ENCODE measurements at places on chromosomes 5 and 9. TPM values are rescaled to one million over a fixed set of nuclear protein-coding genes. Genes with fewer than 3 reads are reported as not detected.

The HSD17B4 gene
- 114 TPM for total RNA-seq

DNA sequence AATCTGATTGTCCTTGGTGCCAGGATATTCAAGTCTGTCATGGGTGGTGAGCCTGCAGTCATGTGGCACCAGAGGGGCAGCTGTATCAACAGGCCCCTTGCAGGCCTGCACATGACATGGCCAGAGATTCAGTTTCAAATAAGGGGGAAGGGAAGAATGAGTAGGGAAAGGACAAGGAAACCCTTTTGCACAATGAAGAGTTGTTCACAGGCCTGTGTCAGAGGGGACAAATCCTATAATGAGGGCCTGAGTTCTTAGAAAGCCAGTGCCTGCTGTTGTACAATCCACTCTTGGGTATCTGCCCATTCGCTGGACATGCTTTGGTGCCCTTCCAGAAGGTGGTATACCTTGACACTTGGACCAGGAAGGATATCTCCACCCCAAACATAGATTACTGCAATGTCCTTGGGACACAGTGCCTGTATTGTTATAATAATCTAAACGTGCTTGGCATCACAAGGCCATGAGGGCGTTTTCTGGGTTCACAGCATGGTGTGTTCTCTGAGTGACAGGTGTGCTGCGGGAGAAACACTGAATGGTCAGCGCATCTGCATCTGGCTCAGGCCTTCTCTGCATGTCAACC is 1.9 kb upstream of the TMEM171 start:
- DNase-seq, result no peak
- H3K27ac ChIP-seq, result no peak overlapping the region
- H3K36me3 ChIP-seq, result no peaks in the 10 kb centered on the region

The F12 gene
- total RNA-seq, result 0.83 TPM

The ARL14EPL gene
- not detected for total RNA-seq

GRCh38 chr5:42990892-42991291 is 49.2 kb downstream of the ANXA2R start:
- H3K4me3 ChIP-seq, result peak overlapping the region; percentile 43
- no peaks in the 10 kb centered on the region for H3K36me3 ChIP-seq
- no peak for DNase-seq
- H3K27me3 ChIP-seq, result peaks cover 95% of the 10 kb centered on the region
- no peaks in the 10 kb centered on the region for H3K4me1 ChIP-seq
- peak overlapping the region; percentile 79 for H3K27ac ChIP-seq

GRCh38 chr9:71760901-71761300 is 7.4 kb downstream of the CEMIP2 start:
- no peaks in the 10 kb centered on the region for H3K36me3 ChIP-seq
- H3K4me1 ChIP-seq, result no peaks in the 10 kb centered on the region
- H3K4me3 ChIP-seq, result no peak overlapping the region
- no peak for DNase-seq
- no peaks in the 10 kb centered on the region for H3K27me3 ChIP-seq

GRCh38 chr5:80659106-80659505 is 4.3 kb upstream of the DHFR start:
- no peak overlapping the region for H3K27ac ChIP-seq
- H3K4me3 ChIP-seq, result no peak overlapping the region
- DNase-seq, result no peak
- H3K4me1 ChIP-seq, result peaks cover 6% of the 10 kb centered on the region
- peaks cover 66% of the 10 kb centered on the region for H3K36me3 ChIP-seq

DNA sequence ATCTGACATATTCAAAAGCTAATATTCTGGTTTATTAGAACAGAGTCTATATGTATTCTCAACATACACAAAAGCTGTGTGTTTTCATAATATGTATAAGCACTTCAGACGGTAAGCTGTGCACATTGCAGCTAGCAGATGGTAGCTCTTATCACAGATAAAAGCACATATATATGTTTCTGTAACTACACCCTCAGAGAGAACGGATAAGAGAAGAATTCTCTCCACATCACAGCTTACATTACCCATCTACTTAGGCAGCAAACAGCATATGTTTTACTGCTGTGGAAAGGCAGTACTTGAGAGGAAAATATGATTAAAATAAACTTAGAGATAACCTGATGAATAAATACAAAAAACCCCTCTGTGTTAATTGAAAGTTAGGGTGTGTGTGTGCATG is 450.9 kb upstream of the ZNF608 start:
- H3K4me3 ChIP-seq, result no peak overlapping the region
- peaks cover 40% of the 10 kb centered on the region for H3K4me1 ChIP-seq
- H3K27me3 ChIP-seq, result no peaks in the 10 kb centered on the region
- no peaks in the 10 kb centered on the region for H3K36me3 ChIP-seq
- no peak for DNase-seq

DNA sequence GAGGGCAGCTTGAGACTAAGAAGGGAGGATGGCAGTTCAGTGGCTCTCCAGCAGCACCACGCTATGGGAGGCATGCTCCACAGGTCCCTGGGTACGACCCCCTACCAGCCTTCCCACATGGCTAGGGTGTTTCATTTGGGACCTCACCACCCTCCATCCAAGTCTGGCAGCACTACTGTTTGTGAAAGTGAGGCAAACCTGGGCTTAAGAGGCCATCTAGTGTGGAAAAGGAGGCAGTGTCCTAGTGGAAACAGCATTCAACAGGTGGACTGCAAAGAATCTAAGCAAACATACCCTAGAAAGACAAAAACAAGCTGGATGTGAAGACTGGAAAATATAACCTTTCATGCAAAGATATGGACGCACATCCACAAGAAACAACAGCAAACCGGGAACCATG is 4.8 kb upstream of the C5orf47 start:
- H3K4me3 ChIP-seq, result no peak overlapping the region
- no peak for DNase-seq
- H3K27ac ChIP-seq, result no peak overlapping the region
- H3K27me3 ChIP-seq, result no peaks in the 10 kb centered on the region
- H3K36me3 ChIP-seq, result no peaks in the 10 kb centered on the region

GRCh38 chr9:18331310-18331684 is 142.7 kb upstream of the ADAMTSL1 start:
- H3K27ac ChIP-seq, result no peak overlapping the region
- no peaks in the 10 kb centered on the region for H3K36me3 ChIP-seq
- peaks cover 14% of the 10 kb centered on the region for H3K4me1 ChIP-seq
- no peak overlapping the region for H3K4me3 ChIP-seq
- no peak for DNase-seq

DNA sequence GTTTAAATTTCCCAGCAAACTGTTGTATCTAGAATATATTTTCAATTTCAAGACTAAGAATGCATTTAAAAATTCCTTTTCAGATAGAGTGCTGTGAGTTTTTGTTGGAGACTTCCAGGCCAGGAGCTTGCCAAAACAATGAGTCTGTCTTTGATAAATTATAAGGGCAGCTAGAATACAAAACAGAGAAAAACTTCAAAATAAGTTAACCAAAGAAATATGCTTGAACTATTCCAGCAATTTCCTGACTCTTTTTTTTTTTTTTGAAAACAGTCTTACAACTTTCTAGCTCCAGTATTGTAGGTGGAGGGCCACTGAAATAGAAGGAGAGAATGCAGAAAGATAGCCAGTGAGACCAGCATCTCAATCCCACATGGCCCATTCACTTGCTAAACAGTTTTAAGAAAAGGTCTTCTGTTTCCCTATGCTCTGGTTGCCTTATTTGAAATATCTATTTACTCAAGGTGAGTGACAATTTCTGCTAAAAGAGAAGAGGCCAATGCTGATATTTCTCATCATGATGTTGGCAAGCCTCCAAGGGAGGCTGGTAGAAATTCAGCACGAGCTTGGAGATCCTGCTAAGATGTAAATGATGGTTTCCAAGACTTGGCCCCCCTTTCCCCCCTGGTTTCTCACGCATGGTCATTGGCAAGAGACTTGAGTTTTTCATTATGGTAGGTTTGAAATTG is 103.2 kb downstream of the USP20 start:
- no peak for DNase-seq
- H3K36me3 ChIP-seq, result no peaks in the 10 kb centered on the region
- H3K4me3 ChIP-seq, result no peak overlapping the region
- peak overlapping the region; percentile 88 for H3K27ac ChIP-seq
- H3K4me1 ChIP-seq, result peaks cover 65% of the 10 kb centered on the region

The ACOT12 gene
- not detected for total RNA-seq

The RASEF gene
- total RNA-seq, result 0.16 TPM

The OR13J1 gene
- total RNA-seq, result not detected

GRCh38 chr5:127320032-127320965 is 29.7 kb downstream of the MEGF10 start:
- no peaks in the 10 kb centered on the region for H3K27me3 ChIP-seq
- H3K4me3 ChIP-seq, result no peak overlapping the region
- H3K36me3 ChIP-seq, result no peaks in the 10 kb centered on the region
- no peak overlapping the region for H3K27ac ChIP-seq
- H3K4me1 ChIP-seq, result no peaks in the 10 kb centered on the region

The HAVCR1 gene
- total RNA-seq, result not detected

DNA sequence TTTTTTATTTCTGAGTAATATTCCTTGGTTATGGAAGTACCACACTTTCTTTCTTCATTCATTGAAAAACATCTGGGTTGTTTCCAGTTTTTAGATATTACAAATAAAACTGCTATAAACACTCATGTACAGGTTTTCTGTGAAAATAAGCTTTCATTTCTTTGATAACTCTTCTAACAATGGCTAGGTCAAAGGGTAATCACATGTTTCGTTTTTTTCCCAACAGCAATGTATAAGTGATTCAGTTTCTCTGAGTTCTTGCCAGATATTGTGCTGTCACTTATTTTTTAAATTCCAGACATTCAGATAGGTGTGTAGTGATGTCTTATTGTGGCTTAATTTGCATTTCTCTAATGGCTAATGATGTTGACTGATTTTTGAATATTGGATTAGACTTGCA is 16.7 kb upstream of the TNPO1 start:
- DNase-seq, result no peak
- no peaks in the 10 kb centered on the region for H3K27me3 ChIP-seq
- H3K4me1 ChIP-seq, result no peaks in the 10 kb centered on the region
- H3K36me3 ChIP-seq, result no peaks in the 10 kb centered on the region
- H3K4me3 ChIP-seq, result no peak overlapping the region

The ANKS6 gene
- total RNA-seq, result 22.2 TPM

The PIP5K1B gene
- 10.3 TPM for total RNA-seq

The FIBCD1 gene
- total RNA-seq, result 0.36 TPM

The SPATA31C1 gene
- not detected for total RNA-seq

DNA sequence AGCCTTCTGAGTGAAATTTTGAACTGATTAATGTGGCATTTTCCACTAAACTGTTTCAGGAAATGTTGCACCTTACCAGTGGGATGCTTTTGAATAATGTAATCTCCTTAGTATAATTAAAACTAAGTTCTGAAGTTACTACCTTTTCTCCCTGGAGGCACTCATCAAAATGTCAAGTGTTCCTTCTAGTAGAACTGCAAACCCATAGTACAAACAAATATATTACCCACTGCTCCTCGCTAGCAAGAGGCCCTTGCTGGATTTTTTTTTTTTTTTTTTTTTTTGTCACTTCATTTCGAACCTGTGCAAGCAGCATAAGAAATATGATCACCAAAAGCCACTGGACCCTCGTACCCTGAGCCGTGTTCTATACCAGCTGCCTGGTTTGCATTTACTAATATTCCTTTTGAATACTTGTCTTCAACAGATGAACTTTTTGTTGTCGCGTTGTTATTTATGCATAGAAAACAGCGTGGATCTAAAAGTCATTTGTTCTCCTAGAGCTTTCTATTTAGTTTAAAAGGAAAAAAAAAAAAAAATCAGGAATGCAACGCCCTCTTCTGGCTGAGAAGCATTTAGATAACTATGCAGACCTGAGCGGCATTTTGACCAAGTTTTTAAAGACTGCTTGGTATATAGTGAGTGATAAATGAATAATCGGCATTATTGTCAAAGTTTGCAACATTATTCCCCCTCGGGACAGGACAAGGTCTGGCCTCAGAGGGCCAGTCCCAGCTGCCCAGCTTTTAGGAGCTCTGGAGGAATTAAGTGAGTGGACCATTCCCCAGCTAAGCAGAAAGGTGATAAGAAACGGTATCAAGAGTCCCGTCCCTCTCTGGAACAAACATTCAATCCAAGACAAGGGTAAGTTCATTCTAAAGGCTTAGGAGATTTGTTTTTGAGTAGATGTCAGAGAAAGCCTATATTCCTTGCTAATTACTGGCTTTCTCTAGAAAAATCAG is 162.5 kb upstream of the KIF2A start:
- no peaks in the 10 kb centered on the region for H3K4me1 ChIP-seq
- H3K27ac ChIP-seq, result no peak overlapping the region
- DNase-seq, result no peak
- no peak overlapping the region for H3K4me3 ChIP-seq
- no peaks in the 10 kb centered on the region for H3K27me3 ChIP-seq

GRCh38 chr5:55421074-55421529 is 113.3 kb downstream of the MTREX start:
- peak overlapping the region; percentile 70 for H3K27ac ChIP-seq
- H3K4me3 ChIP-seq, result no peak overlapping the region
- no peaks in the 10 kb centered on the region for H3K4me1 ChIP-seq
- peaks cover 23% of the 10 kb centered on the region for H3K36me3 ChIP-seq
- H3K27me3 ChIP-seq, result no peaks in the 10 kb centered on the region
- DNase-seq, result no peak
